Heart right ventricle (tissue), 16 donors: ENCODE measurements at places on chromosomes 7 and 10.

GRCh38 chr7:149799397-149800168, 26.2 kb upstream of the ZNF467 start:
- DNase-seq = no peak

DNA sequence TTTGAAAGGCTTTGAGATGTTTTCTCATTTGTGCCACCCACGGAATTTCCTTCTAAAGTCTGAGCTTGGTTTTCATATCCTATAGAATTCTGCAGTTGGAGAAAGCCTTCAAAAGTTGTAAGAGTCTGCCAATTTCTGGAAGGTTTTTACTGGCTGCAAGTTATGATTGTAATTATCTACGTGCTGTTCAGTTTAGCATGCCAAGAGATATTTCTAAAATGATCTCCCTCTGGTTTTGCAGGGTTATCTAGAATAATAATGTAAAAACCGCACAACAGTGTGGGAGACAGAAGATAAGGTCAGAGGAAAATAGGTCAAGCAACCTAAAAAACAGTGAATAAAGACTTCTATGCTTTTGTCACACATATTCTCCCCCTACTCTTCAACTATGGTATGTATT, 69.3 kb downstream of the MTERF1 start:
- DNase-seq = no peak

DNA sequence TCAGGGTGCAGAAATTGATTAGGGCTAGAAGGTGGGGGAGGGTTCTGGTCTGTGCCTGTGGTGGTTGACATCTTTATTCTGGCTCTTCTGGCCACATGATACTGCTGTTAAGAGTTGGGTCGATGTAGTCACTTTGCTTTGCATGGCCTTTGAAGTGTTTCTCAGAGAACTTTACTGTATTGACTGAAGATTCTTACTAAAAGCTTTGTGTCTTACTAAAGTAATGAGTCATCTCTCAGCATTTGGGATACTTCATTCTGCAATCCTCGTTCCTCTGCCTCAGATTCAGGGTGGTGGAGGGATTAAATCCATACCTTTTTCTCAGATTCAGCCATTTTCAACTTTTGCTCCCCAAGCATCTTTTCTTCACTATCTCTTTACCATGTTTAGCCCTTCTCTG, 38.6 kb downstream of the STEAP4 start:
- no peak for DNase-seq

- no peak for DNase-seq
These were observed 164.6 kb downstream of the PTPRN2 start for GRCh38 chr7:158422887-158423560.

DNA sequence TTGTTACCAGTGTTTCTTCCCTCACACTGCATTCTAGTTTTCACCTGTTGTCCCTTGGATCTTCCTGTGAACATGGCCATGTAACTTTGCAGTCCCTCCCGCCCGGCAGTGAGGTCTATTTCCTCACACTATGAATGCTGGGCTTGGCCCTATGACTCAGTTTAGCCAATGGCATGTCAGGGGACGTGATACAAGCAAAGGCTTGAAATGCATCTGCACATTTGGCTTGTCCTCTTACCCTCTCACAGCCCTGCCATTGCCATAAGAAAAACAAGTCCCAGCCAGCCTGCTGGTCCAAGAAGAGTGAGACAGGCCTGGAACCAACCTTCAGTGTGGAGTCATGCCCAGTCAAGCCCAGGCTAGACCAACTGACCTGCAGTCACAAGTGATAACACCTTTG, 17.1 kb upstream of the EZH2 start:
- DNase-seq = no peak

- no peak for DNase-seq
These were observed 232.7 kb downstream of the IMMP2L start for GRCh38 chr7:111329367-111330234.

GRCh38 chr7:132114411-132114810, 461.9 kb downstream of the PLXNA4 start:
- DNase-seq = no peak

DNA sequence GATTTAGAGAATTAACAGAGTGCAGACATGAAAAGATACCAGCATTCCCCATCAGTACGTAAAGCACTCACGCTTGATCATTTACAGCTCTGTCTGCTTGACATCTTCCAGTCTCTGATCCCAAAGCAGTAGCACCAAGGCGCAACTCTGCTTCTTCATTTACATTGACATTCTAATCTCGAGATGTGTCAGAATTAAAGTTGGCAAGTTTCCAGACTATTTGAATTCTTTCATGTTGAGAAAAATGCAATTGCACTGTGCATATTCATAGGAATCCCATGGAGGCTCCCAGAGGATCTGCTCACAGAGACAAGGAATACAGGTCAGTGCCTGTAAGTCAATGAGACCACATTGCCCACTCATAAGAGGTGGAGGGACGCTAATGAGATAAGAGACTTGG, 183.9 kb downstream of the LRRN3 start:
- no peak for DNase-seq

- DNase-seq = no peak
These were observed 36.7 kb downstream of the RAB19 start for GRCh38 chr7:140440593-140440992.

DNA sequence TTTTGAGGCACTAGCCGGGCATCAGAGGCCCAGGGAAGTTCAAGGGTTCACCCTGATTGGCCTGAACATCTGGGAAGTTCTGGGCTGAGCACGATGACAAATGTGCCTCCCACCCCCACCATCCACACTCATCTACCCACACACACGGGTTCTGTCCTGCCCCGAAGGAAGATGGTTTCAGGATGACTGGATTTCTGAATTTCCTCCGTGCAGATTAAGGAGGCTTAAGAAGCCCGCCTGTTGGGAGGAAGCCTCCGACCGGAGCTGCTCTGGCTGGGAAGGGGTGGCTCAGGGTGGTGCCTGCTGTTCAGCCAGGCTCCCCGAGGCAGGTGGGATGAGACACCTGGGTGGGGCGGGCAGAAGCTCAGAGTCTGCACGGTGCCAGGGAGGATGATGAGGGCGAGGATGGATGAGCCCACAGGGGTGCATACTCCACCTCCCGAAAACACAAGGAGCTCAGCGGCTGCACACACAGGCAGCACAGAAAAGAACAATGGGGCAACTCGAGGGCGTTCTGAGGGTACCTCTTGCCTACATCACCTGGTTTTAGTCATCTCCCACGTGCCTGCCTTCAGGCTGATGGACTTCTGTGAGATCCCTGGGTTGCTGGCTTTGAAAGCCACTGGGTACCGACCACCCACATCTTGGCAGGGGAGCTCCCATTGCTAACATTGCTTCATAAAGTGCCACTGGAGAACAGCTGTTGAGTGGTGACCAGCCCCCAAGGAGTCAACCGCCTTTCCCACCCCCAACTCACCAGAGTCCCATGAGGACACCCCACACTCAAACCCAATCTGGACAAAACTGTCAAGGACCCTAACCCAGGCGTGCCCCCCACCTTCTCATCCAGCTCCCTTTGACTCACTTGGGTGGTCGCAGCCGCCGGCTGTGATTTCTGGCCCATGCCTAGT, 41.2 kb downstream of the CALML3 start:
- DNase-seq = no peak

DNA sequence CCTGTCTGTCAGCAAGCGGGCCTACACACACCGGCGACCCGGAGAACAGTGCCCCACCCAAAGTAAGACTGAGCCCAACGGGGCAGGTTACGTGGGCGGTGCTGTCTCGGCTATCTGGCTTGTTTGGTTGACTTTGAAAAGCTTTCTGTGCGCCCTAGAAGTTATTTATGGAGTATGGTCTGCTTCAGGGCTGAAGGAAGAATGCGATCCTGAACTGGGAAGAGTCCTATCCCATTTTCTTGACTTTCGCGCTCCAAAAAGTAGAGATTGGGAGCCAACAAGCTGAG, 1.5 kb downstream of the INA start:
- DNase-seq = no peak

DNA sequence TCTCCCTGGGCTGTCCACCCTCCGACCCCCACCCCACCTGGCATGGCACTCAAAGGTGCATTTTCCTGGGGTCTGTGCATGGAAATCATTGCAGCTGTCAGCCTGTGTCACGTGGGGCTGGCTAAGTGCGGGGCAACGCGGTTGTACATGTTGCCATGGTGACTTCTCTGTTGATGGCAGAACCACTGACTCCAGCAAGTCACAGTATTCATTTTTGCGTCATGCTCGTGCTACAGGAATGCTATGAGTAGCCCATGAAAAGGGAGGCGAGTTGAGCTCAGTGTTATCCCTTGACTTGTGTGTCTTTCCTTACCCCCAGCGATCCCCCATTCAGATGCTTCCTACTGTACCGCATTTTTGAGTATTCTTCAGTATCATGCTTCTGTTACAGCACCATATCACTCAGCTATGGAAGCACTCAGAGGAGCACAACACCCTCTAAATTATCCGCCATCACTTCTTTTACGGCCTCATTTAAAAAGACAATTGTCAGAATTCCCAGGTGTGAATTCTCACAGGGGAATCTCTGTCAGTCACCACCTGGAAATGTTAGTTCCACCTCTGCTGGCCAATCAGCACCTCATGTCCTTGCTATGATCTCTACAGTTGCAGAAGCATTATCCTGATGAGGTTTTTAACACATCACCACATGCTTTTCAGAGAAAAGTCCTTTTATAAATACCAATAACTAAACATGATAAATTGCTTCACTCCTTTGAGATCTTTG, 194.4 kb upstream of the C7orf33 start:
- no peak for DNase-seq

GRCh38 chr10:96367470-96367869, 8.7 kb upstream of the OPALIN start:
- DNase-seq = peak; percentile 19
